ENCODE measurements at places on chromosomes 1 and 21. TPM values are rescaled to one million over a fixed set of nuclear protein-coding genes. Genes with fewer than 3 reads are reported as not detected.

The DPT gene
- total RNA-seq = not detected

The KCNA2 gene
- total RNA-seq = not detected

The SHISA4 gene
- 43.4 TPM for total RNA-seq

The ITLN2 gene
- not detected for total RNA-seq

The RPTN gene
- not detected for total RNA-seq

Data from SJSA1 (cell line).